Transverse colon (tissue), 4 donors: ENCODE measurements at places on chromosomes 3 and 15. TPM values are rescaled to one million over a fixed set of nuclear protein-coding genes. Genes with fewer than 3 reads are reported as not detected.
A peak's percentile ranks its signal among the peaks of the same experiment; 100 is the strongest.

DNA sequence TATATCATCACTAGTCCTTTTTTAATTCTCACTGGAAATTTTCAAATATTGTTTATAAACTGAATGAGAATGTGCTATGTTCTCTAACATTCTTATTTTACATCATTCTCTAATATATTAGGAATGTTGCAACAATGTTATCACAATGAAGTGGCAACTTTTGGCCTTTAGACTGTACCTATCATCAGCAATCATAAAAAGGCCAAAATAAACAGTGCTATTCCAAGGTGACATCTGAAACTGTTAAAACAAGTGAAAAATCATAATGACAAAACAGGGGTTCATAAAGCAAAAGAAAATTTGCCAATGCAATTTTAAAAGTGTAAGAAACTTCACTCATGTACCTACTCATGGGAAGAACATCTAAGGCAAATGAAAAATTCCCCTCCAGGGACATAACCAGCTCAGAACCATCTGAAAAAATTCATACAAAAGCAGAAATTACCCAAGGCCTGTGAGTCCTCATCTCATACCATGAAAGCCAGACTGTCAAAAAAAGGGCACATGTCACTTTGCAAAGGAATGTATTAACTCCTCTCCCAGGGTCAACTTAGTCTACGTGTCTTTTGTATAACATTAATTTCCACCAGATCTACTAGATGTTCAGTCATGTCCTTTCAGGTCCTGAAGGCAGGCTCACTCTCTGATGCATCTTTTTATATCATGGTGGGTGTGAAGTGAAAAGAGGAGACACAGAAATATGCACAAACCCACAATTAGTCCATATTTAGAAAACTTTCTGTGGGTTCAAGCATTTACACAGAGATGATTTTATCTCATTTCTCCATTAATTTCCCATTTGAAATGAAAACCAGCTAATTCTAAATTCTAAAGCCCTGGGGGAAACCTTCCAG is 211.9 kb downstream of the CBLB start:
- no peak for DNase-seq

DNA sequence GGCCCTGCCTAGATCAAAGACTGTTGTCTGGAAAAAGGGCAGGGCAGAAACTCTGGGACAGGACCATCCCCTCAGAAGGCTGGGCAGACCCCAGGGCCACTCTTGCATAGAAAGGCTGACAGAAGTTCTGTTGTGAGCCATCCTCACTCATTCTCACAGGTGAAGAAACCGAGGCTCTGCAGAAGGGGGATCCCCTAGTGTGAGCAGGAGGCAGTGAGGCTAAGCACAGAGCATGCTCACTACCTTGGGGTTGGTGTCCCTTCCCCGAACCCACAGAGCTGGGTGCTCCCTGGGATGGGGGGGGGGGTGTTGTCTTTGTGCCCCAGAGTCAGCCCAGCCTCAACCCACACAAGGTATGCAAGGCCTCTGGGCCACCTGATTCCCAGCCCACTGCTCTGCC is 50.9 kb upstream of the TMEM115 start:
- DNase-seq, result no peak

- peak; percentile 59 for DNase-seq
Measured at GRCh38 chr3:52153389-52154096, 680 bp downstream of the POC1A start.

- DNase-seq, result no peak
Measured at GRCh38 chr3:33786565-33787327, 11.7 kb upstream of the PDCD6IP start.

GRCh38 chr15:48592221-48592731 is 53.2 kb downstream of the FBN1 start:
- no peak for DNase-seq

DNA sequence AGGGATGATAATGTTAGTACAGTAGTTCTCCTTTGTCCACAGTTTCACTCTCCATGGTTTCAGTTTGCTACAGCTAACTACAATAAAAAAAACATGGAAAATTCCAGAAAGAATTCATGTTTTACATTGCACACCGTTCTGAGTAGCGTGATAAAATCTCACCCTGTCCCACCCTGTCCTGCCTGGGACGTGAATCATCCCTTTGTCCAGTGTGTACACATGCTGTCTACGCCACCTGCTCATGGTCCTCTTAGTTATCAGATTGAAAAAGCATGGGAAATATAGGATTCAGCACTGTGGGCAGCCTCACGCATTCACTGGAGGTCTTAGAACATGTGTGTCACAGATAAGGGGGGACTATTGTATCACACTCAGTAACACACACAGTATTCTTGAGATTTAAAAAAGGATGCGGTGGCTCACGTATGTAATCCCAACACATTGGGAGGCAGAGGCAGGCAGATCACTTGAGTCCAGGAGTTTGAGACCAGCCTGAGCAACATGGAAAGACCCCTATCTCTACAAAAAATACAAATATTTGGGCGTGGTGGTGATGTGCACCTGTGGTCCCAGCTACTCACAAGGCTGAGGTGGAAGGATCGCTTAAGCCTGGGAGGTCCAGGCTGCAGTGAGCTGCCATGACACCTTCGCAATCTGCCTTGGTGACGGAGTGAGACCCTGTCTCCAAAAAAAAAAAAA is 8.7 kb upstream of the FLNB start:
- no peak for DNase-seq

- DNase-seq, result no peak
Measured at GRCh38 chr3:130816561-130817445, 70.2 kb upstream of the PIK3R4 start.

GRCh38 chr3:140308535-140308934 is 369.3 kb upstream of the TRIM42 start:
- DNase-seq, result no peak

- DNase-seq, result no peak
Measured at GRCh38 chr3:131630097-131630496, 127.3 kb upstream of the MRPL3 start.

DNA sequence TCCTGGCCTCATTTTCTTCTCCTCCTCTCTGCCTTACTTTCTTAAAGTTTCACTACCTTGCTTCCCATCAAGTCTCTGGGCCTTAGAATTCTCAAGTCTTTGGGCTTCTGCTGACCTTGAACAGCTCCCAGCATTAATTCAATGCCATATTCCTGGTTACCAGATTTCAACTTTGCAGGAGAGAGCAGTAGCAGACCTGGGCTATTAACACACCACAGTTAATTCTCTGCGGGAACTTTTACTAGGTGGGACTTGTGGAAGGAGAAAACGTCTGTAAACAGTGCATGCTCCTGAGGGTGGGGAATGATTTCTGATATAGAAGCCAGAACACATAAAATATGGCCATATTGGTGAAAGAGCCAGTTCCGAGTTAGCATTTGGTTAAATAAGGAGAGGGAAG is 214.6 kb downstream of the MEIS2 start:
- no peak for DNase-seq

- no peak for DNase-seq
Measured at GRCh38 chr15:71627604-71628003, 182.8 kb upstream of the NR2E3 start.

DNA sequence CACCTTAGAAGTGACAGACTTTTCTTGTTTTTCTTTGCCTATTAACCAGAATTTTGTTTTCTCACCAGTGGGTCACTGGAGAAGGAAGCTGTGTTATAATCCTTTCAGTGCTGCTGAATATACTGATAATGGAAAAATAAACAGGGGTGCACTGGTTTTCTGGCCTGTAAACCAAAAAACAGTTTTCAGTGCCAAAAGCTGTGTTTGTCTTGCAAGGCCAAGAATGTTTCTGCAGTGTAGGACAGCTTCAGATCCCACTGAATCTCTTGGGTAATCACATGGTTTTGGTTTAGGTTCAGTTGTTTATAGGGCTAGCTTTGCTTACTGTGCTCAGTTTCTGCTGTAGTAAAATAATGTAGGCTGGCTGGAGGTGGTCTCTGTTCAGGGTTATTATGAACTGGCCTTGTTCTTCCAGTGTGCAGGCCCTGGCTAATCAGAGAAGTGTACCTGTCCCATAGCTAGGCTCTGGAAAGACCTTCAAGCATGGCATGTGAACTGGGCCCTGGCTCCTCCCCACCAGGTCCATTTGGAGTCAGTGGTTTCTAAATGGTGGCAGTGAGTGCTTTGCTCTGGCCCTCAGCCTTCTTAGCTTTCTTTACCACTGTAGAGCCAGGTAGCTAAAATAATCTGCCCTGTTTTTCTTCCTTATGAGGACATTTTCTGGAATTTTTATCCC is 18.7 kb downstream of the PDE8A start:
- no peak for DNase-seq

- DNase-seq, result no peak
Measured at GRCh38 chr3:107250221-107250620, 127.0 kb upstream of the CCDC54 start.

GRCh38 chr15:78789615-78790014 is 21.6 kb downstream of the ADAMTS7 start:
- DNase-seq, result no peak

- DNase-seq, result no peak
Measured at GRCh38 chr3:127536830-127537812, 53.4 kb downstream of the TPRA1 start.

DNA sequence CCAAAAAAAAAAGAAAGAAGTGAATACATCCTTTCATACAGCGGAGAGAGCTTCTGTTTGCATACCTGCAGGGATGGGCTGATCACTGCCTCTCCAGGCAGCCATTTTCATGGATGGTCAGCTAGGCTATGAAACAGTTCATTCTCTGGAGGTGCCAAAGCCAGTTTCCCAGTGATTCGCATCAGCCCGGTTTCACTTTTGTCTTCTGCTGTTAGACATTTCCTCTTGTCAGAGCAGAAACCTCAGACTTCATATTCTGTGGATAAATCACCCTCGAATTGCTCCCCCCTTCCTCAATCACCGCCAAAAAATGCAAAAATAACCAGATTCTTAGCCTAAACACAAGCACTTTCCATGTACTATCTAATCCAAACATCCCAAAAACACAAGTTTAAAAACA is 225.6 kb downstream of the ADAMTS9 start:
- DNase-seq, result no peak

- no peak for DNase-seq
Measured at GRCh38 chr3:133881939-133882825, 13.5 kb downstream of the RAB6B start.

- peak; percentile 19 for DNase-seq
Measured at GRCh38 chr3:71305231-71306206, 278.0 kb downstream of the FOXP1 start.

GRCh38 chr3:156664011-156664830 is 10.2 kb upstream of the TIPARP start:
- no peak for DNase-seq

DNA sequence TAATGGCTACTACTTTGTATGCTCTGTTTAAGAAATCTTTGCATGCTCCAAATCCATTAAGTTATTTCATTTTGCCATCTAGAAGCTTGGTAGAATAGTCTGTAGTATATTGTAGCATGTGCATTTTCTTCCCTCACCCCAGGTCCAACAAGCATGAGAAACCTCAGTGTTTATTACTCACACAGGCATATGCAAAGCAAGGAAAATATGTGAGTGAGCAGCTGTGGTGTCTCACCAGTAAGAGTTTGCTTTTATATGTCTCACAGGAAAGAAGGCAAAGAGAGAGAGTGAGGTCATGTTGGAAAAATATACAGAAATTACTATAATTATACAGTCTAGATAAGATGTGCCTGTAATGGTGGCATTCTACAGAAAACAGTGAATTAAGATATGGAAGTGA is 312.5 kb downstream of the C3orf38 start:
- no peak for DNase-seq

DNA sequence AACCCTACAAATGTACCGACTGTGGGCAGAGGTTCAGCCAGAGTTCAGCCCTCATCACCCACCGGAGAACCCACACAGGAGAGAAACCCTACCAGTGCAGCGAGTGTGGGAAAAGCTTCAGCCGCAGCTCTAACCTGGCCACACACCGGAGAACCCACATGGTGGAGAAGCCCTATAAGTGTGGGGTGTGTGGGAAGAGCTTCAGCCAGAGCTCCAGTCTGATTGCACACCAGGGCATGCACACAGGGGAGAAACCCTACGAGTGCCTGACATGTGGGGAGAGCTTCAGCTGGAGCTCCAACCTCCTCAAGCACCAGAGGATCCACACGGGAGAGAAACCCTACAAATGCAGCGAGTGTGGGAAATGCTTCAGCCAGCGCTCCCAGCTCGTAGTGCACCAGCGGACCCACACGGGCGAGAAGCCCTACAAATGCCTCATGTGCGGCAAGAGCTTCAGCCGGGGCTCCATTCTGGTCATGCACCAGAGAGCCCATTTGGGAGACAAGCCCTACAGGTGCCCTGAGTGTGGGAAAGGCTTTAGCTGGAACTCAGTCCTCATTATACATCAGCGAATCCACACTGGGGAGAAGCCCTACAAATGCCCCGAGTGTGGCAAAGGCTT is 20.7 kb downstream of the ZSCAN2 start:
- no peak for DNase-seq

The RNU5B-1 gene
- total RNA-seq, result not detected

The EEFSEC gene
- 16.8 TPM for total RNA-seq

The FAM107A gene
- total RNA-seq, result 17.0 TPM

The ITIH1 gene
- not detected for total RNA-seq

The SAMD7 gene
- total RNA-seq, result not detected

The RBP2 gene
- not detected for total RNA-seq

The MOBP gene
- 1.3 TPM for total RNA-seq

The OCA2 gene
- not detected for total RNA-seq

The BCHE gene
- 13.7 TPM for total RNA-seq

The MCTP2 gene
- 134 TPM for total RNA-seq

The TTLL13 gene
- 0.27 TPM for total RNA-seq

The HCN4 gene
- total RNA-seq, result not detected

The SLC9C1 gene
- total RNA-seq, result not detected

The CGNL1 gene
- total RNA-seq, result 2.2 TPM

The UNC45A gene
- 34.4 TPM for total RNA-seq

The ANKDD1A gene
- total RNA-seq, result 2.8 TPM
